ENCODE measurements at places on chromosomes 12 and 14. TPM values are rescaled to one million over a fixed set of nuclear protein-coding genes. Genes with fewer than 3 reads are reported as not detected.
A peak's percentile ranks its signal among the peaks of the same experiment; 100 is the strongest.

GRCh38 chr14:101780390-101780789 lies 18.9 kb downstream of the PPP2R5C start:
- DNase-seq: no peak

- no peak for DNase-seq
Observed at GRCh38 chr14:20515846-20516245, 10.5 kb downstream of the RNASE10 start.

- no peak for DNase-seq
Observed at GRCh38 chr12:14999695-15000365, 27.0 kb downstream of the PDE6H start.

- DNase-seq: no peak
Observed at GRCh38 chr12:62882140-62882539, 52.8 kb downstream of the PPM1H start.

- DNase-seq: no peak
Observed at GRCh38 chr14:68349900-68350629, 442.8 kb downstream of the ZFP36L1 start.

- no peak for DNase-seq
Observed at GRCh38 chr14:61258985-61259384, 22.2 kb downstream of the TMEM30B start.

DNA sequence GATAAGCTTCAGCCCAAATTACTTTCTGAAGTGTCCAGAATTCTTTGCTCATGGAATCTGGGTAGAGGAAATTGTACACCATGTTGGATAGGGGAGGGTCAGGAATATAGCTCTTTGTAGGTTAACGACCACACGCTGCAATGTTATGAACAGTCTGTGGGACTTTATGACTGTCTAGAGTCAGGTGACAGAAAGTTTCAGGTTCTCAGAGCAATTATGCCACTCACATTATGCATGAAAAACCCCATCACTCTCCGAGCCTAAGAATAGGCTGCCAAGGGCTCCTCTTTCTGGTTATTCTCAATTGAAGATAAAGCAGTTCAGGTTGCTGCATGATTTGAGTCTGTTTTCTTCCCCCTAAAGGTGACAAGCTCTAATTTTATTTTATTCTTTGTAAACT lies 430.9 kb downstream of the ATP23 start:
- DNase-seq: no peak

DNA sequence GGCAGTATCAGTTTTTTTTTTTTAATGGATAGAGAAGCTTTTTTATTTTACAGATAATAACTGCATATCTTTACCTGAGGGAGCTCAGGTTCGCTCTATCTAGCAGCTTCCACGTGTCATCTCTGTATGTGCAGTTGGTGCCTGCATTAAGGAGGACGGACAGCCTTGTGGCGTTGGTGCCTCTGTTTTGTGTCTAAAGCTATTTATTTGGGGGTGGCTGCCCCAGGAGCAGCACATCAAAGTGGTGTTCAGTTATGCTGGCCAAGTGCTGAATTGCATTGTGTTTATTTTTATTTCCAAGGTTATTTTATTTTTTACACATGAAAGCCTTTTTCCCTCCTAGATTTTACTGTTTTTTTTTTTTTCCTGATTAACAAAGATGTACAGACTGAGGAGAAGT lies 59.7 kb downstream of the RASSF3 start:
- DNase-seq: peak; percentile 41

GRCh38 chr14:55336691-55337090 lies 65.5 kb downstream of the FBXO34 start:
- DNase-seq: no peak

DNA sequence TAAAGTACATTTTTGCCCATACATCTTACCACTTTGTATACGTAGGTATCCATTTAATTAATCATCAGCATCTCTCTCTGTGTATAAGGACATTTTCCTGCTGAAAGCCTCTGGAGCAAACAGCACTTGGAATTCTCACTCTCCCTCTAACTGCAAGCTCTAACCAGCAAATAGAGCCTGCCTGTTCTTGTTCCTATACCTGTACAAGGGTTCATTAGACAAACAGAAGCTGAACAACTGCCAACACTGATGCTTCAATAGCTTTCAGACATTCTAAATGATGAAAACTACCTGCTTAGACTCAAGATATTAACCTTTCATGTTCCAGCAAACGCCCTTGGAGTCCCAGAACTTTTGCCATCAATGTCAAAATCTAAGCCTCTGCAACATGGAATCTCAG lies 98.0 kb downstream of the KCNH5 start:
- no peak for DNase-seq

DNA sequence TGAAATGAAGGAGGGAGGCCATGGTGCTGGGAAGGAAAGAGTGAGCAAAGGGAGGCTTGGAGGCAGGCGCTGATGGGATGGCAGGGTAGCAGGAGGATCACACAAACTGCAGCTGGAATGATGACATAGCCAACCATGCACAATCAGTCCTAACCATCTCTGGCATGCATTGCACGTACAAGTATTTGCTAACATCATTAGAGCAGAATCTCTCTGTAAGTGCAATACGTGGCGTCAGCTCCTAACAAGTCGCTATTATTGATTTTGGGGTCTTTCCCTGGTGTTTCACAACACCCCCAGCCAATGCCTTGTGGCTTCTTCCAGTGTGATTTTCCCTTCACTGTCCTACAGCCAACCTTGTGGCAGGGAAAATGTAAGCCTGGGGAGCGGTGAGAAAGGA lies 18.5 kb downstream of the BDKRB1 start:
- no peak for DNase-seq

DNA sequence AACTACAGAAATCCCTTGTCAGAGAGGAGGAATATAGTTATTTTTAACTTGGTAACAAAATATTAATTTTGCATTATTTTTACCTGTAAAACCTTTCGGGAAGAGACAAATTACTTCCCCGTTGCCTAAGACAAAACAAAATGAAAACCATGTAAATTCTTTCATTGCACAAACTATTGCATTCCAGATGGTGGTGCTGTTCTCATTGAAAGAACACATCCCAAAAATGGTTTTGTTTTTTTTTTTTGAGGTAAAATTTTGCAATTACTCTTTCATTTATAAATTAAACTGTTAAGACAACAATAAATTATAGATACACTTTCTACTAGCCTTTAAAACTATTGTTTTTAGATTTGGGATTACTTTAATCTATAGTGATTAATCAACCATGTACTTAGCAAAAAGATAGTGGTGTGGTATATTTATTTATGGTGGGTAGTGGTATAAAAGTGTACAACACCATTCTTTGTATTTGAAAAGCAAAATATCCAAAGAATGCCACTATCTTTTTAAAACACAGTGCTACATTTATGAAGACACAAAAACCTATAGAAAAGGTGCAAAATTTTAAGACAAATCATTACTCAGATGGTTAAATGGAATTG lies 115.5 kb downstream of the SLC38A1 start:
- peak; percentile 50 for DNase-seq

GRCh38 chr14:45267071-45267470 lies 14.1 kb upstream of the MIS18BP1 start:
- no peak for DNase-seq

DNA sequence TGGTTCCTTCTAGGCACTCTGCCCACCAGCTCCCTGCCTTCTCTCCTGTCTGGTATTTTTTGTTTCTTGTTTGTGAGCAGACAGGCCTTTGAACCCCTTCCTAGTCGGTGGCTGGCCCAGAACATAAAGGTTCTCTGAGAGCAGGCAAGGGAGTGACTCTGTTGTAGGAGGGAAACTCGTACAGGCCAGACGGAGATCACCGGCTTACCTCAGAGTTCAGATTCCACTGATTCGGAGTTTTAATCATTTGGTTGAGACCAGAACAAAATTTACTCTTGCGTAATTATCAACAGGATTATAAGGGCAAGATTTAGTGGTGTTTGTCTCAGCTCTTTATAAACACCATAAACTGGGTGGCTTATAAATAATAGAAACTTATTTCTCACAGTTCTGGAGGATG lies 128.3 kb downstream of the PLXNC1 start:
- no peak for DNase-seq

GRCh38 chr14:76884853-76885276 lies 58.7 kb downstream of the LRRC74A start:
- no peak for DNase-seq

DNA sequence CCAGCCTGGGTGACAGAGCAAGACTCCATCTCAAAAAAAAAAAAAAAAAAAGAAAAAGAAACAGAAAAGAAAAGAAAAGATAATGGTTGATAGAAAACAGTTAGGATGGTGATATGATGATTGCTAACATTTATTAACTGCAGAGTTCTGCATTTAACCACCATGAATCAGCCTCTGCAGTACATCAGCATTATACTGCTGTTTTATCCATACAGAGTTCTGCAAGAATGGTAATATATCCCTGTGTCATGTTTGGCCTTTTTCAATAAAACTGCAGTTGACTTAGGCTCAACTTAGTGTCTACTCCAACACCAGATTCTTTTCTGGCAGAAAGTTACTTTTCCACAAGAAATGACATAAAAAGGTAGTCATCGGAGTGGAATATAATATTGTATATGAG lies 62.6 kb downstream of the DUSP6 start:
- no peak for DNase-seq

DNA sequence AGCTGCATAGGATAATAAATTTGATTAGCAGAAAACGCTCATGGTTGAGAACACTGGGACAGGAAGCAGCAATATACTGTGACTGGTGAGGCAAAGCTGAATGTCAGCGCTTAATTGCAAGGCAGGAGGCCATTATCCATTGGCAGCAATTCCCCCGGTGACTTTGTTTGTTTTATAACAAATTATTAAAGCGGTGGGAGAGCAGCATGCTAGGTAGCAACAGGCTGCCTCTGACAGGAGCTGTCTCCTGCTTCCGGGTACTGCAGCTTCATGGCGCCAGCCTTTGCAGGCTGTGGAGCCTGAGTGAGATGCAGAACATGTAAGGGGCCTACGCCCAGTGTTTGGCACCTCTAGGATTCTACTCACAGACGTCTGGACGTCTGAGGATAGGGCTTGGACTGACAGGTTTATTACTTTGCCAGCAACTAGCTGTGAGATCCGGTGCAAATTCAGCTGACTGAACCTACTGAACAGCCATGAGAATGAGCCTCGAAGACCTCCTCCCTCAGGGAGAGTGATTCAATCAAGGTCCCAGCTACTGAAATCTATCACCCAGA lies 82.1 kb upstream of the SSTR1 start:
- no peak for DNase-seq

DNA sequence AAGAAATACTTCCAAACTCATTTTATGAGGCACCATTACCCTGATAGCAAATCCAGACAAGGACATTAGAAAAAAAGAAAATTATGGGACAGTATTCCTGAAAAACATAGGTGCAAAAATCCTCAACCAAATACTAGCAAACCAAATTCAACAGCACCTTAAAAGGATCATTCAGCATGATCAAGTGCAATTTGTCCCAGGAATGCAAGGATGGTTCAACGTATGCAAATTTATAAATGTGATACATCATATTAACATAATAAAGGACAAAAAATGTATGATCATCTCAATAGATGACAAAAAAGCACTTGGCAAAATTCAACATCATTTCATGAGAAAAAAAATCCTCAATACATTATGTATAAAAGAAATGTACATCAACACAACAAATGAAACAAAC lies 162.9 kb downstream of the DUSP6 start:
- DNase-seq: no peak

DNA sequence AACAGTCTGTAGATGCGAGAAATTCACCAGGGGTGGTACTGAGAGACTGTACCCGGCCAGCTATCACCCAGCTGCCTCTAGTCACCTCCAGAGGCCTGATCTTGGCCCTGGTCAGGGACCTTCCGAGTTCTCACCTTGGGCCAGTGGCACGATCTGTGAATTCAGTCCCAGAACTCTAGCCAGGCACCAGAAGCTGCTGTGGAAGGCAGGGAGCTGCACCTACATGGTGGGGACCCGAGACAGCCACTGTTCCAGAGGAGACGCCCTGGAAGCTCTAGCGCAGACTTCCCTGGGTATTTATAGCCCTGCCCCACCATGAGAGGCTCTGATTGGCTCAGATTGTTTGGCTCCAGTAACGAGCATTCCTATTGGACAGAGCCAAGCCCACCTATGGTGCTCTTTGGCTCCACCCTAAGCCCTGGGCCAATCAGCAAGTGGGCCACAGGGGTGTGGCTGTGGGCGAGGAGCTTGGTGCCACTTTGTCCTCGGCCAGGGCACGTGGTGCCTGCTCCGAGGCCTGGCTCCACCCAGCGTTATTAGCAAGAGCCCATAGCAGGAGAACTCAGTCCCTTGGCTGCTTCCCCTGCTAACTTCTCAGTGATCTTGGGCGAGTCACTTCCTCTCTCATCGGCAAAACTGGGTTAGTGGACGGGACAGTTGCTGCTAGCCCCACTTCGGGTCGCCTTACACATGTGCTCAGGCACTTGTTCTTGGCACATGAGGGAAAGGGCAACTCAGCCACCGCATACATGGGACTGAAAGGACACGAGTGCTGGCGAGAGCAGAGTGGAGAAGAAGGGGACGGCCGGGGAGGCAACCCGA lies 89.0 kb upstream of the BCL11B start:
- DNase-seq: no peak

GRCh38 chr12:51403159-51403558 lies 12.0 kb upstream of the GALNT6 start:
- no peak for DNase-seq

Gene KRT6A
- total RNA-seq: not detected

Gene FBXW8
- total RNA-seq: 10.2 TPM

Gene TMEM119
- 0.58 TPM for total RNA-seq

Gene SELPLG
- total RNA-seq: 176 TPM

Gene SPRYD4
- total RNA-seq: 6.9 TPM

Gene SRGAP1
- 0.09 TPM for total RNA-seq

Gene SUSD6
- 61.5 TPM for total RNA-seq

Gene OR6C1
- not detected for total RNA-seq

Gene TMPO
- total RNA-seq: 144 TPM

All from CD4-positive, alpha-beta memory T cell (primary cell).